ENCODE measurements at places on chromosomes 6 and 20.

GRCh38 chr20:54479138-54479906, 3.9 kb downstream of the DOK5 start:
- no peak for DNase-seq

DNA sequence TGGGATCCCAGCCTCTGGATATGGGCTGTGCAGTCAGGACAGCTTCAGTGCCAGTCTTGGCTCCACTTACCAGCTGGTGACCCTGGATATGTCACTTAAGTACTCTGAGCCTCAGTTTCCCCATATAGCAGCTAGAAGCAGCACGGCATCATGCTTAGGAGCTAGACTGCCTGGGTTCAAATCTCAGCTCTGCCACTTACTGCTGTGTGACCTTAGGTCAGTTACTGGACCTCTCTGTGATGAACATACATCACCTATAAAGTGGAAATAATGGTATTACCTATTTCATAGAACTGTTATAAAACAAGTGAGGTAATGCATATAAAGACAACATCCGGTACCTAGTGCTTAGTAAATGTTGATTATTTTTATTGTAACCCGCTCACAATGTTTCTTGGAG, 83.7 kb downstream of the GRM4 start:
- DNase-seq: no peak

DNA sequence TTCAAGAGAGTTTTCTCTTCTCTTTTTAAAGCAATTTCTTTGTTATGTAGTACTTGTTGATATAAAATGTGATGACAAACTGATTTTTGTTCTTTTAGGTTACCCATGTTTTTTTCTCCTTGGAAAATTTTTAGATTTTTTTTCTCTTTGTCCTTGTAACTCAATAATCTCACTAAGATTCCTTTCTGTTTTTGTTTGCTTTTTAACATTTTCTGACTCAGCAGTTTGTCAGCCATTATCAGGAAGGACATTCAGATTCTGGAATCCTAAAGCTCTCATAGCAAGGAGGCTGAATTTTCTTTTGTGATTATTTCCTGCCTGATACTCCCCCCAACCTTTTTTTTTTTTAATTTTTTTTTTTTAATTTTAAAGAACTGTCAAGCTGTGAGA, 75.2 kb upstream of the CITED2 start:
- DNase-seq: no peak

GRCh38 chr6:105331927-105332326, 71.0 kb downstream of the PREP start:
- no peak for DNase-seq

DNA sequence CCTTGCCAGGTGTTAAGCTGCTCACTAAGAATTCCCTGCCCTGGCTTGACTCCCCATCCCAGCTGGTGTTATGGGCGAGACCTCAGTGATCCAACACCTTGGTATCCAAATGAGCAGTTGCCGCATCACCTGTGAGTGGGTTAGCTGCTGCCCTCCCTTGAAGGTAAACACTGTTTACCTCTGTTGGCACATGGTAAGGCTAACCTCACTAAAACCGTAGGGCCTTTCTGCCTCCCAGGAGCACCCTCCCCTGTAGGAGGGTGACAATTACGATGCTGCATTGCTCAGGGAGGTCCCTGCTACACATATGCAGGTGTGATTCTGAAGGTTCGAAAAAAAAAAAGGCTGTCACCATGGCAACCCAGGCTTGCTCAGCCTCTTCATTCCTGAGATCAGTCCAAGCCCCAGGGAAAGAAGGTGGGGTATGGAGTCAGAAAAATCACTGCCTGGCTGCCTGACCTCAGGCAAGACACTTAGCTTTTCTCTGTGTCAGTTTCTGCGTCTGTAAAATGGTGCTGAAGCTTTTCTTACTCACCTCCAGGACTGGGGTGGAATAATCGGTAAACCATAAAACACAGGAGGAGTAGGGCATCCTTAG, 19.5 kb downstream of the PNPLA1 start:
- DNase-seq: no peak

GRCh38 chr6:130964289-130964688, 98.8 kb downstream of the EPB41L2 start:
- no peak for DNase-seq

- DNase-seq: no peak
Measured at GRCh38 chr20:59152559-59153354, 10.9 kb upstream of the ZNF831 start.

- no peak for DNase-seq
Measured at GRCh38 chr20:59696476-59696875, 92.1 kb downstream of the PHACTR3 start.

- no peak for DNase-seq
Measured at GRCh38 chr6:31144296-31144969, 5.6 kb upstream of the PSORS1C2 start.

GRCh38 chr6:161486361-161487216, 212.7 kb upstream of the AGPAT4 start:
- no peak for DNase-seq

- no peak for DNase-seq
Measured at GRCh38 chr6:134663800-134664535, 285.9 kb downstream of the ALDH8A1 start.

DNA sequence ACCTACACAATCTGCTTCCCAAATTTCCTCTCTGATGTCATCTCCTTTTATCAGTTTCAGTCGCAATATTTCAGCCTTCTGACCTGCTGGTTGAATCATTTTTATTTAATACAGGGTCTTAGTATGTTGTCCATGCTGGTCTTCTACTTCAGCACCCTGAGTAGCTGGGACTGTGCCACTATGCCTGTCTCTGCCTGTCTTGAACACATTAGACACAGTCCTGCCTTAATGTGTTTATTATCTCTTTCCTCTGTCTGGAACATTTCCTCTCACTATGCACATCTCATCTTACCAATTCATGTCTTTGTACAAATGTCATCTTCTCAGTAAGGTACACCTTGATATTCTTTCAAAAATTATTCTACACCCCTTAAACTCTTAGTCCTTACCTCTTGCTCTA, 106.5 kb downstream of the THEMIS start:
- no peak for DNase-seq

- no peak for DNase-seq
Measured at GRCh38 chr6:128573036-128573435, 52.6 kb upstream of the PTPRK start.

- no peak for DNase-seq
Measured at GRCh38 chr20:4152696-4153235, 137.4 kb upstream of the RNF24 start.

GRCh38 chr20:44576297-44576696, 6.1 kb upstream of the PKIG start:
- DNase-seq: no peak

DNA sequence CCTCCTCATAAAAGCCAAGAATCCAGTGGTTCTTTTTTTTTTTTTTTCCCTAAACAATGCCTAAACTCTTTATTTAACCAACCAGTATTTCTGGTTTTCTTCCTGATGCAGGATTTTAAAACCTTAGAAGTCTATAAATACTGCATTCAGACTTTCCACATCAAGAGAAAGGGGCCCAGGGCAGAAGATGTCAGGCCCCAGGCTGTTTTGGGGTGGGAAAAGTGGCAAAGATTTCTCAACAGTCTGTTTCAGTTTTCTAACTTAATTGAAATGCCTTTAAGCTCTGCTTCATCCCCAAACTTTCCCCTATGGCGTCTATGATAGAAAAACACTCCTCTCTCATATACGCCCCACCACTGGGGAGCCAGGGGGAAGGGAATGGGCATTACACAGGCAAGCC, 33.1 kb downstream of the QRSL1 start:
- DNase-seq: no peak

- DNase-seq: peak; percentile 46
Measured at GRCh38 chr6:146785001-146785585, 186.3 kb downstream of the ADGB start.

DNA sequence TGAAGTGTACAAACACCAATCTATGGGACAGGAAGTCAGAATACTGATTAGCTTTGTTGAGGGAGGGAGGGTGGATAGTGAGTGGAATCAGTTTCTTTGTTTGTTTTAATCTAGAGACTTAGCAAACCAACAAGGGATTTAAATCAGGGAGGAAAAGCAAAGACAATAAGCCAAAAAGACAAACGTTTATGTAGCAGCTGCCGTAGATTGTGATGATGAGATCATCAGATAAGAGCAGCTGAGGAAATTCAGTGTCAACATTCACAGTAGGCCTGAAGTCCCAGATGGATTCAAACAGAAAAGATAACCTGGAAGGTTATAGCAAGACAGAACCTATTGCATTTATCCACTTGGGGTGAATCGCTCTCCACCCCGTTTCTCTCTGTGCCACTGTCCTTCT, 104.9 kb upstream of the SYNDIG1 start:
- DNase-seq: no peak

- DNase-seq: no peak
Measured at GRCh38 chr6:360764-361373, 30.7 kb upstream of the IRF4 start.

- DNase-seq: no peak
Measured at GRCh38 chr6:2378891-2379652, 133.7 kb upstream of the GMDS start.

- DNase-seq: no peak
Measured at GRCh38 chr6:42221546-42221945, 3.9 kb upstream of the MRPS10 start.

DNA sequence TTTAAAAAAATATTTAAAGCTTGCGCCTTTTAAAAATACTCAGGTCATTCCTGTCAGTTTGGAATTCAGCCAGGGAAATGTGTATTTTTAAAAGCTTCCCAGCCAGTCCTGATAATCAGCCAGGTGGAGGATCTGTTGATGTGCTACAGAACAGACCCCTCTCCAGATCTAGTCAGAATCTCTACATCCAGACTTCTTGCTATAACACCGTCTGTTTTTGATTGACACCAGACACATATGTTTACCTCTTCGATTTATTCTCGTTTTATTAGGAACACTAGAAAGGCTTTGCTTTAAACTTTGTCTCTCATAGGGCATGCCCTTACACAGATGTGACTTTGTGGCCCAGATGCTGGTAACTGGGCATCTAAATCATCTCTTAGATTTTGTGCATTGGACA, 11.7 kb downstream of the PARD6B start:
- no peak for DNase-seq

- peak; percentile 46 for DNase-seq
Measured at GRCh38 chr20:2005831-2006426, 12.1 kb upstream of the PDYN start.

DNA sequence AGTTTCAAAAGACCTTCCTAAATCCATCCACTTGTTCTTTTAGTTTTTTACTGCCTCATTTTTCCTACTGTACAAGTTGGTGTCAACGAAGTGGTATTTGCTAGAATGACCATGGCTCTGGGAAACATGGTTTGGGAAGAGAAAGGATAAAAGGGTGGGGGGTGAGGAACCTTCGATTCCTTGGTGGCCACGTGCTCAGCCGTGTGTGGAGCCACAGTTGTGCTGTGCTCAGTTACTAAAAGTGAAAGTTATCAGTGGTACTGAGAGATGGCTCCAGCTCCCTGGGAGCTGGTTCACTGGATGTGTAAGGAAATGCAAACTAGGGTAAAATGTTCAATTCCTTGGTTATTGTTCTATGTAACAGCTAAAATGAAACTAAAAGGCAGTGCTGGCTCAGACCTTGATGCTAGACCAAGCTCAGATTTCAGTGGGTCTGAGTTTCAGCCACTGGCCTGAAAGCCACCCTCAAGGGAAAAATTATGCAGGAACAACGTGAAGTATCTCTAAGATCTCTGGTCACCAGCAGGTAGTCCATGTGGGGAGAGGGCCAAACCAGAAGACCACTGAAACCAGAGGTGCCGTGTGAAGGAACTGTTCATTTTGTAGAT, 7.4 kb upstream of the SLC22A2 start:
- no peak for DNase-seq
